ENCODE measurements at places on chromosomes 3 and 15.

DNA sequence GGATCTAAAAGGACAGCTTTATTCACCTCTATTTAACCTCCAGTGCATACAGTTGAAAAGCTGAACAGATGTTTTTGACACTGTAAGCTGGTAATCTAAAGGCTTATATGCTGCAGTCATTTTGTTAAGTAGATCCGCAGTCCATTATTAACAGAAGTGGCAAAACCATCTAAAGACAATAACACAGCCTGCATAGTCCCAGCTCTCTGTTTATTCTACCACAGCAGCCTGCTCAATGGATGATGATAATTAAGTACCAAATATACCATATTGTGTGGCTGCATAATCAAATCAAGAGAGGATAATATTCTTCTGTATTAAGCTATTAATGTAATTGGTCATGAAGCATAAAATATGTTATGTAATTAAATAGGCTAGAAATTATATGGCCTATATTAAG, 207.1 kb downstream of the MEIS2 start:
- DNase-seq: no peak

- no peak for DNase-seq
Observed at GRCh38 chr3:27220166-27220565, 149.0 kb downstream of the NEK10 start.

DNA sequence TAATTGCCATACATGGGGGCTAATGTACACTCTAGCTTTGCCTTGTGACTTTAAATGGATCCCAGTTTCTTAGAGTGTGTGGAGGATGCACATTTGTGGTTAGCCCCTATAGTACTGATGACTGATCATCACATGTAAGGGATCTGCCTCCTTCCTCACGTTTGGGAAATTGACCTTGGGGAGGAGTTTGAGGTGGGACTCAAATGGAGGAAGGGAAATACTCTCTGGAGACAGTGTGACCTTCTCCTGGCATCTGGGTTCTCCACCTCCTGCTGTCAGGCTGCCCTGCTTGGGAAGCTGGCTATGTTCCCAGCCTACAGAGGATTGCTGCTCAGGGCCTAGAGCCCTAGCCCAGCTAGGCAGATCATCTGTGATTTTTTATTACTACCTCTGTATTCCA, 48.7 kb downstream of the PPM1L start:
- no peak for DNase-seq

- DNase-seq: no peak
Observed at GRCh38 chr3:11606090-11606784, 37.5 kb downstream of the VGLL4 start.

DNA sequence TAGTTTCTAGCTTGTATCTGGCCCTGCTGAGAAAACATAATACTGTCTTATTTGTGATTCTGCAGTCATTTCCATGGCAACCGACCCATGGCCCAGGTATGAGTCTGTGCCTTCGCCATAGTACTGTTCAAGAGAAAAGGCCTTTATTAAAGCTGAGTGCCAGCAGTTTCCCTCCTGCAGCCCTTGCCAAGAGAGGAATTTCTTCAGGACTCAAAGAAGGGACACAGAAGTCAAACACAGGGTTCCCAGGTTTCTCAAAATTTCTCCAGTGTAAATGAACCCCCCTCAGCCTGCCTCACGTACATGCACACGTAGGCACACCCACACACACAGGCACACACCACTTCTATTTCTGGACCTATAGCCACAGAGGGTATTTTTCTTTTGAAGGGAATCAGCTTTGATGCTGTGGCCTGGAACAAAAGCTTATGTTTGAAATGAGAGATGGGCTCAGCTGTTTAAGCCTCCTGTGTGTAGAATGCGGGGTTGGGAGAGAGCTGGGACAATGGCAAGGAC, 269.2 kb downstream of the PDCD6IP start:
- no peak for DNase-seq

All from neuronal stem cell (in vitro differentiated cells).